Trophoblast cell (in vitro differentiated cells and primary cell): ENCODE measurements at places on chromosomes 4 and X.
A peak's percentile ranks its signal among the peaks of the same experiment; 100 is the strongest.

DNA sequence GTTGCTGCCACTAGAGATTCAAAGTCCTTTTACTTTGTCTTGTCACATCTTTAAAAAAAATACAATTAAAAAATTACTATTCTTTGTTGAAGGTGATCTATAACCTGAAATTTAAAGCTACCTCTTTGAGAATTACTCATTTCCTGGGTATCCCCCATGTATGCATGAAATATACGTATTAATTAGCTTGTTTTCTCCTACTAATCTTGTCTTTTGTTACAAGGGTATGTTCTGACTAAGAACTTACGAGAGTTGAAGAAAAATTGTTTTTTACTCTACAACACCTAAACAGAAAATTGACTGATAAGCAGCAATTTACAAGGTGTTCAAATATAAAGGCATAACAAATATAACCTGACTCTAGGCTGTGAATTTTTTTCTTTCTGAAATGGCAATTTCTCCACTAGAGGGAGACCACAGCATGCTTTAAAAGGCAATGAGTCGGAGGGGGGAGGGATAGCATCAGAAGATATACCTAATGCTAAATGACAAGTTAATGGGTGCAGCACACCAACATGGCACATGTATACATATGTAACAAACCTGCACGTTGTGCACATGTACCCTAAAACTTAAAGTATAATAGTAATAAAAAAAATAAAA lies 249.6 kb downstream of the OPHN1 start:
- H3K27me3 ChIP-seq: no peaks in the 10 kb centered on the region
- H3K36me3 ChIP-seq: no peaks in the 10 kb centered on the region
- DNase-seq: peak; percentile 73
- H3K27ac ChIP-seq: no peak overlapping the region
- H3K4me3 ChIP-seq: no peak overlapping the region

DNA sequence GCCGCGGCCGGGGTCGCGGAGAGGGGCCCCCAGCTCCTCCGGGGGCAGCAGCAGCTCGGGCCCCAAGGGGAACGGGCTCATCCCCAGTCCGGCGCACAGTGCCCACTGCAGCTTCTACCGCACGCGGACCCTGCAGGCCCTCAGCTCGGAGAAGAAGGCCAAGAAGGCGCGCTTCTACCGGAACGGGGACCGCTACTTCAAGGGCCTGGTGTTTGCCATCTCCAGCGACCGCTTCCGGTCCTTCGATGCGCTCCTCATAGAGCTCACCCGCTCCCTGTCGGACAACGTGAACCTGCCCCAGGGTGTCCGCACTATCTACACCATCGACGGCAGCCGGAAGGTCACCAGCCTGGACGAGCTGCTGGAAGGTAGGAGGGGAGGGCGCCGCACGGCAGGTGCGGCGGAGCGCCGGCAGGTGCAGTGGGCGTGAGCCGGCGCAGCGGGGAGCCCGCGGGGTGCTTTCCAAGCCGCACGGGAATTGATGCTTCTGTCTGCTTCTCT lies 886 bp downstream of the DCLK2 start:
- peak; percentile 47 for DNase-seq
- H3K27ac ChIP-seq: no peak overlapping the region
- H3K4me1 ChIP-seq: peaks cover 10% of the 10 kb centered on the region

DNA sequence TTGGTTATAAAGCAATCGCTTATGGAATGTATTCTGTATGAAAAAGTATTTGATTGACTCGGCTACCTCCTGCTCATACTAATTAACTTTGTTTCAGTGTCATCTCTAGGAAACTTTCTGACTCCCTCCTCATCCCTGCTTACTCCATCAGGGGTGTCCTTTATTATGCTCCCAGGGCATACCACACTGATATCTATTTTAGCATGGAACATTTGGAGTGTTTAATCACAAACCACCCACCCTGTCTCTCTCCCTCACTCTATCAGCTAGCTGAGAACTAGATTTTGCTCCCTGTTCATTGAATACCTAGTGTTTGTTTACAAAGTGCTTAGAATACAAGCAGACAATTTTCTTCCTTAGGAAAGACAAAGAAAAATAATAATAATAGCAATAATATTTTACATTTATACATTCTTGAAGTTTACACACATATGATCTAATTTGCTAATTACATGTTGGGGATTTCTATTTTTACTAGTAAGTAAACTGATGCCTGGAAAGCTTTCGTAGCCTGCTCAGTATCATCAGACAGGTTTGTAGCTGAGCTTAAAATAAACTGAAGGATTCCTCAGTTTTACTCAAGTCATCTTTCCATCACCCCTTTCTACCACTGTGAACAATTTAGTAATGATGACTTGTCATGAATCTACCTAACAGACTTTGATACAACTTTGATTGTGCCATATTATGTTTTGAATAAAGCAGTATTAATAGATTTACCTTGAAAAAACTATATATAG lies 811.4 kb upstream of the HS3ST1 start:
- no peaks in the 10 kb centered on the region for H3K4me1 ChIP-seq
- DNase-seq: no peak
- no peak overlapping the region for H3K4me3 ChIP-seq
- no peaks in the 10 kb centered on the region for H3K36me3 ChIP-seq
- H3K27me3 ChIP-seq: no peaks in the 10 kb centered on the region

DNA sequence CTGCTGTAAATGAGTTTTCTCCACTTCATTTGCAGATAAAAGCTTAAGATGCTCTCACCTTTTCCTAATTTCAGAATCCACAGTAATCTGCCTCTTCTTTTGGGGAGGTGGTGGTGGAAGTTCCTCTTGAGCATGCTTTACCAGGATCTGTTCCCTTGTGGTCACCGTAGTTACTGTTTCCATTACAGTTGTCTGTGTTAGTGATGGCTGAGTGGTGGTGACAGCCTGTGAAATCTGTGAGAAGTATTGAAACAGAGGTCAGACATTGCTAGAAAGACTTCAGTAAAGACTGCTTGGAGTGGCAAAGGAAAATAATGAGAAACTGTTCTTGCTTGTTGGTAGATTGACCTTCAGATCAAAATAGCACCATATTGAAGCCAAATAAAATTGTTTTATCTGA lies 666.2 kb downstream of the DMD start:
- H3K4me1 ChIP-seq: no peaks in the 10 kb centered on the region
- no peak for DNase-seq
- no peaks in the 10 kb centered on the region for H3K27me3 ChIP-seq
- no peak overlapping the region for H3K4me3 ChIP-seq
- H3K36me3 ChIP-seq: no peaks in the 10 kb centered on the region

- peak overlapping the region; percentile 85 for H3K27ac ChIP-seq
- no peak for DNase-seq
- H3K4me1 ChIP-seq: peaks cover 3% of the 10 kb centered on the region
Observed at GRCh38 chrX:124216396-124217115, 115.9 kb upstream of the TEX13D start.

GRCh38 chr4:7226439-7226838 lies 34.1 kb downstream of the SORCS2 start:
- no peaks in the 10 kb centered on the region for H3K36me3 ChIP-seq
- H3K4me1 ChIP-seq: no peaks in the 10 kb centered on the region
- H3K4me3 ChIP-seq: peak overlapping the region; percentile 7
